ENCODE measurements at places on chromosomes 4 and X.

DNA sequence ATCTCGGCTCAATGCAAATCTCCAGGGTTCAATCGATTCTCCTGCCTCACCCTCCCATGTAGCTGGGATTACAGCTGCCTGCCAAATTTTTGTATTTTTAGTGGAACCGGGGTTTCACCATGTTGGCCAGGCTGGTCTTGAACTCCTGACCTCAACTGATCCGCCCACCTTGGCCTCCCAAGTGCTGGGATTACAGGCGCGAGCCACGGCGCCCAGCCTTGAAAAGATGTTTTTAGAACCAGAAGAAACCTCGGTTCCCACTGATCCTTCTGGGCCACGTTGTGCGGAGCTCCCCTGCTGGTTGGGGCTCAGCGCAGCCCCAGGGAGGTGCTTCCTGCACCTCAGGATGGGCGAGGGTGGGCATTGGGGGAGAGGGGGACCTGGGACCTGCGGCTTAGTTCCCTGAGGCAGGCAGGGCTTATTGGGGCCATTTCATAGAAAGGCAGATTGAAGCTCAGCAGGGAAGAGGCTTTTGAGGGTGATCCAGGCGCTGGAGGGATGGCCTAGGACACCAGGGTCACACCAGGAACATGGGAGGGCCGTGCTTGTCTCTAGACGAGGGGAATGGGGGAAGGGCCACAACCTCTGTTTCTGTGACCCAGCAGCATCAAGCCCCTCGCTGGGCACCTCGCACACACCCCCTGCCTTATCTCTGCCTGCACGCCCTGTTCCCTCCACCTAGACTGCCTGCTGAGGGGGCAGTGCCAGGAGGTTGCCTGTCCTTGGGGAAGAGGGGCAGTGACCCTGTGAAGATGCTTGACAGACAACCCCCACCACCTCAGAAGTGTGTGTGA, 6.3 kb upstream of the ADD1 start:
- no peak for DNase-seq

GRCh38 chr4:52783069-52783468, 31.8 kb upstream of the ERVMER34-1 start:
- no peak for DNase-seq

- DNase-seq, result no peak
Measured at GRCh38 chr4:98867648-98868047, 61.3 kb downstream of the EIF4E start.

DNA sequence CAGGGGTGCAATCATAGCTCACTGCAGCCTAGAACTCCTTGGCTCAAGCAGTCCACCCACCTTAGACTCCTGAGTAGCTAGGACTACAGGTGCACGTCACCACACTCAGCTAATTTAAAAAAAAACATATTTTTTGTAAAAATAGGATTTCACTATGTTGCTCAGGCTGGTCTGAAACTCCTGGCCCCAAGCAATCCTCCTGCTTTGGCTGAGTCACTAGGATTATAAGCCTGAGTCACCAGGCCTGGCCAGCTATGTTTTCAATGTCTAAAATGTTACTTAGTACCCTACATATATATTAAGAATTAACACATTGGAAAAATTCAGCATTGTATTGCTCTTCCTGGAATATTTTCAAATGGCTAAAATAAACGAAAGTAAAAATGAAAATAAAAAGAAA, 37.5 kb downstream of the PNPLA4 start:
- DNase-seq, result no peak

DNA sequence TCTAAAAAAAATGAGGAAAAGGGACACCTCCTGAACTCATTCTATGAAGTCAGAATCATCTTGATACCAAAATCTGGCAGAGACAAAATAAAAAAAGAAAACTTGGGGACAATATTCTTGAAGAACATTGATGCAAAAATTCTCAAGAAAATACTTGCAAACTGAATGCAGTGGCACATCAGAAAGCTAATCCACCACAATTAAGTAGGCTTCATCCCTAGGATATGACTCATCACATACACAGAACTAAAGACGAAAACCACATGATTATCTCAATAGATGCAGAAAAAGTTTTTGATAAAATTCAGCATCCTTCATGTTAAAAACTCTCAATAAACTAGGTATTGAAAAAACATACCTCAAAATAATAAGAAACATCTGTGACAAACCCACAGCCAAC, 98.3 kb downstream of the FAM47B start:
- DNase-seq, result no peak

DNA sequence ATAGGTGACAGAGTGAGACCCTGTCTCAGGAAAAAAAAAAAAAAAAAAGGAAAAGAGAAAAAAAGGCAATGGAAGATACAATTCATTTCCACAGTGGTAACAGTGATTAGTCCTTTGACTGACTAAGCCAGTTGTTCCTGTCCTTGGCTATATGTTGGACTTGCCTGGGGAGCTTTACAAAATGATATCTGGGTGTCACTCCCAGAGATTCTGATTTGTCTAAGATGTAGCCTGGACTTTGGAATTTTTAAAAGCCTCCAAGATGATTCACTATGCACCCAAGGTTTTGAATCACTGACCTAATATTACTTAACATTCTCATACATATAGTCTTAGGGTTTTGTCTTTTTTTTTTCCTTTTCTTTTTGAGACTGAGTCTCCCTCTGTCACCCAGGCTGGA, 16.9 kb downstream of the HELQ start:
- DNase-seq, result no peak

DNA sequence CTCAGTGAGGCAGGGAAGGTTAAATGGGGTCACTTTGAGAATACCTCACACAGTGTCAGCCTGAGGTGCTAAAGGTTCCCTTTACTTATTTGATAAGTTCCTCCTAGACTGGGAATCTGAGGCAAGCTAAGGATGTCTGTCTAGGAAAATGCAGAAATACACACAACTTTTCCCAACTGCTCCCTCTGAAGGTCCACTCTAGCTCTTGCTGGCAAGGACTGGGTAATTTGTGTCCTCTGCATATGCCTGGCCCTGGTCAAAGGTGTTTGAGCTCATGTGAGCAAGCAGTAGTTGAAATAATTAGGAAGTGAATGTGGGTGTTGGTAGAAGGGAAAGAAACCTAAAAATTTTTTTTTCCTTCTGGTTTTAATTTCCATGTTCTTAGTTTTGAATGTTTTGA, 21.3 kb downstream of the TXLNG start:
- peak; percentile 55 for DNase-seq

GRCh38 chrX:17968367-17968766, 107.3 kb upstream of the RAI2 start:
- no peak for DNase-seq

- peak; percentile 22 for DNase-seq
Measured at GRCh38 chr4:164748375-164748774, 5.6 kb upstream of the SMIM31 start.

DNA sequence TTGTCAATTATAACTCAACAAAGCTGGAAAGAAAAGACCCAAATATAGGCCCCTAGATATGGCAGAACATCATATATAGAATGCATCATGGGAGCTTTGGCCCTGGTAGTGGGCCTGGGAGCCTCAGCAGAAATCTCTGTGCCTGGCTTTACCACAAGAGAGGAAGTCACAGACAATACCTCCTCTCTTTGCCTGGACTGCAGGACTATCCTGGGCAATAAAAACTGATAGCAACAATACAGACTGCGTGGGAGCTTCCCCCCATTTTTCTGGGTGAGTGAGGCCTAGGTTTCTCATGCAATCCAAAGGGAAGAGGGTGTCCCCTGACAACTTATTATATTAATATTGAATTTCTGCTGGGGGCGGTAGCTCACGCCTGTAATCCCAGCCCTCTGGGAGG, 64.0 kb upstream of the NFKB1 start:
- no peak for DNase-seq

DNA sequence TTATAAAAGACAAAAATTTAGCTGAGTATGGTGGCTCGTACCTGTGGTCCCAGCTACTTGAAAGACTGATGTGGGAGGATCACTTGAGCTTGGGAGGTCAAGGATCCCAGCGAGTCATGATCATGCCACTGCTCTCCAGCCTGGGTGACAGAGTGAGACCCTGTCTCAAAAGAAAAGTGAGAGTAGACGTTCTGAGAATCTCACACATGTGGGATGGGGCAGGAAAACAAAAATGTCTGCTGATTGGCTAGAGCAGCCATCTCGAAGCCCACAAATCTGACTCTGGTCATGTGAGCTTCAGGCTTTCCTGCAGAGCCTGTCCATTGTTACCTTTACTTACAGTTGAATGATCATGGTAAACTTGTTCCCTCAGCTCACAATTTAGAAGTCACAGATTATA, 23.1 kb upstream of the SLC9A7 start:
- no peak for DNase-seq

DNA sequence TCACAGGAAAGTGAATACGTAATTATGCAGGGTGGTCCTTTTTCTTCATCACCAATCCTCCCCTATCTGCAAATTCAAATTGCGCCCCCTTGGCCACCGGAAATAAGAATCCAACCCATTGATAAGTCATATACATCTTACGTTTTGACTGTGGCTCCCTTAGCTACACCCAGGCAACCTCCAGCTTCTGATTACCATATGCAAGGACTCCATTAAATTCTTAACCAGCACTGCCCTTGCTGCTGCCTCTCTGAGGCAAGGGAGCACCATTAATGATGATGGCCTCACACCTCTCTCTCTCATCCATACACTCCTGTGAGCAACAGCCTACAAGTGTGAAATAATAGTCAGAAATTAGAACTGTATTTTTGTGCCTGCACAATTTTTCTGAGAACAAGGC, 106.0 kb upstream of the NOCT start:
- DNase-seq, result no peak

GRCh38 chrX:63258144-63258543, 93.0 kb downstream of the SPIN4 start:
- DNase-seq, result no peak

GRCh38 chrX:41257801-41258200, 76.2 kb upstream of the DDX3X start:
- DNase-seq, result no peak

- DNase-seq, result no peak
Measured at GRCh38 chr4:11881947-11882346, 453.3 kb upstream of the HS3ST1 start.

- no peak for DNase-seq
Measured at GRCh38 chr4:83180431-83180968, 66.0 kb upstream of the PLAC8 start.

GRCh38 chr4:122716825-122717448, 15.6 kb upstream of the BBS12 start:
- DNase-seq, result peak; percentile 76

DNA sequence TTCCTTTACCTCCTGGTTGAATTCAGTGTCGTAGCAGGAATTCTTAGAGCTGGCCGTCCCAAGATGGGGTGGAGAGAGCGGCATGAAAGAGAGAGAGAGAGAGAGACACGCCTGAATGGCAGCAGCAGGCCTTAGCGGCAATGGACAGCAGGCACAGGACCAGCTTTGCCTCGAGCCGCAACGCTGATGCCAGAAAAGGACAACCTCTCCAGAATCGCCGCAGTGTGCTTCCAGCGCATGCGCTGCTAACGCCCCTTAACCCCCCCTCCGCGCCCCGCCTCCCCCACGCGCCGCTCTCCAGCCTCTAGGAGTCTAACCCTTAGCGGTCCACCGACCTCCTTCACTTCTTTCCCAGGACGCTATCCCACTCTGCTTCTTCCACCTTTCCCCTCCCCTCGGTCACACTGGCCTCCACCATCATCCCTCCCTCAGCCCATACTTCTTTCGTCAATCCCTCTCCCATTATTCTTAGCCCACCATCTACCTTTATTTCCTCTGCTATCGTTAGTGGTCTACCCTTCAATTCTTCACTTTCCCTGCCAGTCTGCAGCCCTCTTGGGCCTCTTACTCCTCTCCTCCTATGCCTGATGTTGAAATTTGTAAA, 10.5 kb upstream of the ZCCHC13 start:
- peak; percentile 80 for DNase-seq

GRCh38 chrX:18448416-18448815, 23.0 kb downstream of the CDKL5 start:
- no peak for DNase-seq

- no peak for DNase-seq
Measured at GRCh38 chrX:149298111-149298510, 207.0 kb downstream of the IDS start.

DNA sequence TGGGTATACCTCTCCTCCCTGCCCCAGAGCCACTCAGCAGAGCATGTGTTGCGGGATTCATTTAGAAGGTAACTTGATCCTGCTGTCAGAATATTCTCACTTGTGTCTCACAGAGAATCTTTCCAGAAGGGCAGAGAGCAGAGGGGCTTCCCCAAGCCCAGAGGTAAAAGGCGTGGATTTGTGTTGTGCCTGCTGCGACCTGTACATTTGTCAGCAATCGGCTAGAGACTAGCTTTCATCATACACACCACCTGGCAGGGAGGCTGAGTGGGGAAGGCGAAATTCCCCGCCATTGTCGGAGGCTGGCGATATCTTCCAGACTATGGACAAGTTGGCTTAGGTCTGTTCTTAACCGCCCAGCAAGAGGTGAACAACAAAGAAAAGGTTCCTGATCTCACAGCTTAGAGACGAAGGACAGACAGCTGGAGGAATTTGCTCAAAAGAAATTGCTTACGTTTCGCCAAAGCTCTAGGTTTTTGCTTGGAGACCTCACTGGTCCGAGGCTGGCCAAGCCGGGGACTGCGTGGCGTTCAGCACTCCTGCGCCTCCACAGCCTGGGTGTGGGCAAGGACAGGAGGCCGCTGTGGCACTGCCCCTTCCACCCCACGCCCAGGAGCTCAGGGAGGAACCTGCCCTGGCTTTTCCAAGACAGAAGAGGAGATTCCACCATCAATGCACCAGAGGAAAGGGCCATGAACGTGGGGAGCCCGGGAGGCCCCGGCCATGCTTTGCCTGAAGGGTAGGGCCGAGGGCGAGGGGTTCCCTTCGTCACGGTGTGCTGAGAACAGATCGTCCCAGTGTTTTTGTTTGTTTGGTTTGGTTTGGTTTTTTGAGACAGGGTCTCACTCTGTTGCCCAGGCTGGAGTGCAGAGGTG, 69.4 kb downstream of the DCTD start:
- DNase-seq, result no peak

DNA sequence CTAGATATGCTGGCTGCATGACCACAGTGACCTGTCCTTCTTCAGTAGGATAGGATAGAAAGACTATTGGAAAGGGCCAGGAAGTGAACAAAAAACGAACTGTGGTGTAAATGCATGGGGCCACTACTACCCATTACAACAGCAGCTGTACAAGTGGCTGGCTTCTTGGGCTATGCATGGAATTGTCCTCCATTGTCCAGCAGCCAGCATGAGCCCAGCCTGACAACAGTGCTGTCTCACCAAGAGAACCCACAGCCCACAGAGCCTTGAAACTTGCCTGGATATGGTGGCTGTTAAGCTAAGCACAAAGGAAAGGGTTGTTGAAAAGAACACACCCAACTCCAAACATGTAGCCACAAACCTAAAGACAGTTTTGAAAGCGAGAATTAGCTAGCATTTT, 330.2 kb upstream of the F9 start:
- no peak for DNase-seq

DNA sequence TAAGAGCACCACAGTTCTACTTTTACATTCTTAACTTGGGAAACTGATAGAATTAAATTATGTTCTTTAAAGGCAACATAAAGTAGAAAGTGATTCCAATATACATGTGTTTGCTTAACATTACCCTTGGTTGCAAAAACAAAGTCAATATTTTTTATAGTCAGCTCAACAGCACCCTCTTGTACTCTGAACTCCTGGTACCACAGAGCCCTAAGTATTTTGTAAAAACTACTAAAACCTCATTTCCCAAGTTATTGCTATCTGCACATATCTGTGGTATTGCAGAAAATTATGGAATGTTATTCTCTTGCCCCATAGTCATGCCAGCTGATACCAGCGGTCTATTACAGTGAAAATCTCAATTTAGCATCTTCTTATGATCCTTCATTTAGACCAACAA, 2.9 kb downstream of the KIF4A start:
- no peak for DNase-seq

GRCh38 chr4:2733844-2734574, 22.1 kb downstream of the TNIP2 start:
- no peak for DNase-seq

- no peak for DNase-seq
Measured at GRCh38 chr4:172143605-172144314, 330.6 kb downstream of the GALNTL6 start.

Measured in lung microvascular endothelial cell (primary cell).